Thyroid gland (tissue), 4 donors: ENCODE measurements at places on chromosomes 13 and 19.

DNA sequence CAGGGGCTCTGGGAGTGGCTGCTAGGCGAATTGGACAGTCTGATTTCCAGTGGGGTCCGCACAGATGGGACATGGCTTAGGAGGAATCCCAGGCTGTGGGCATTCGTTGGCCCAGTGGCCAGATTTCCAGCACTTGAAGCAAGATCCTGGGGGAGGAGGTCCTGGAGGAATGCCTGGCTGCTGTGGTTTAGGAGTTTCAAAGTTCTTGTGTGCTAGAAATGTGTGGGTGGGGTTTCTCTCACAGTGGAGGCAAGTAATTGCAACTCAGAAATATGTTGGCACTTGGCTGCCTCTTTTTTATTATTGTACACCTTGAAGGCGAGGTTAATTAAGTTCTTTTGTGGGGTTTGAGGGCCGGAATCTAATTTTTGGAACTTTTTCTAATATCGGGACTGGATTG lies 17.1 kb downstream of the IGFL3 start:
- H3K27ac ChIP-seq = no peak overlapping the region
- no peaks in the 10 kb centered on the region for H3K27me3 ChIP-seq
- no peak for DNase-seq
- H3K4me1 ChIP-seq = no peaks in the 10 kb centered on the region
- no peaks in the 10 kb centered on the region for H3K36me3 ChIP-seq
- no peak overlapping the region for H3K4me3 ChIP-seq

- H3K27me3 ChIP-seq = no peaks in the 10 kb centered on the region
- no peak overlapping the region for H3K27ac ChIP-seq
- peaks cover 13% of the 10 kb centered on the region for H3K4me1 ChIP-seq
- H3K4me3 ChIP-seq = no peak overlapping the region
- peak; percentile 47 for DNase-seq
- H3K36me3 ChIP-seq = no peaks in the 10 kb centered on the region
Observed at GRCh38 chr13:111216166-111216960, 101.3 kb downstream of the ARHGEF7 start.

DNA sequence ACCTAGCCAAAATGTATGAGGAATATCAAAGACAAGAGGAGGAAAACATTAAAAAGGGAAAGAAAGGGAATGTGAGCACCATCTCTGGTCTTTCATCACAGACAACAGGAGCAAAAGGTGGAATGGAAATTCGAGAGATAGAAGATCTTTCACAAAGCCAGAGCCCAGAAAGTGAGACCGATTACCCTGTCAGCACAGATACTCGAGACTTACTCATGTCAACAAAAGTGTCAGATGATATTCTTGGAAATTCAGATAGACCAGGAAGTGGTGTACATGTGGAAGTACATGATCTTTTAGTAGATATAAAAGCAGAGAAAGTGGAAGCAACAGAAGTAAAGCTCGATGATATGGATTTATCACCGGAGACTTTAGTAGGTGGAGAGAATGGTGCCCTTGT lies 217.0 kb downstream of the NBEA start:
- H3K4me1 ChIP-seq = no peaks in the 10 kb centered on the region
- DNase-seq = no peak
- no peaks in the 10 kb centered on the region for H3K36me3 ChIP-seq
- H3K4me3 ChIP-seq = no peak overlapping the region

GRCh38 chr13:24264976-24265375 lies 44.4 kb upstream of the C1QTNF9 start:
- peaks cover 34% of the 10 kb centered on the region for H3K4me1 ChIP-seq
- peak; percentile 51 for DNase-seq
- no peaks in the 10 kb centered on the region for H3K36me3 ChIP-seq
- no peak overlapping the region for H3K4me3 ChIP-seq
- H3K27me3 ChIP-seq = no peaks in the 10 kb centered on the region
- peak overlapping the region; percentile 34 for H3K27ac ChIP-seq

- H3K27me3 ChIP-seq = no peaks in the 10 kb centered on the region
- no peaks in the 10 kb centered on the region for H3K36me3 ChIP-seq
- no peaks in the 10 kb centered on the region for H3K4me1 ChIP-seq
- H3K4me3 ChIP-seq = no peak overlapping the region
- no peak for DNase-seq
- no peak overlapping the region for H3K27ac ChIP-seq
Observed at GRCh38 chr13:101455863-101456262, 3.4 kb downstream of the ITGBL1 start.

DNA sequence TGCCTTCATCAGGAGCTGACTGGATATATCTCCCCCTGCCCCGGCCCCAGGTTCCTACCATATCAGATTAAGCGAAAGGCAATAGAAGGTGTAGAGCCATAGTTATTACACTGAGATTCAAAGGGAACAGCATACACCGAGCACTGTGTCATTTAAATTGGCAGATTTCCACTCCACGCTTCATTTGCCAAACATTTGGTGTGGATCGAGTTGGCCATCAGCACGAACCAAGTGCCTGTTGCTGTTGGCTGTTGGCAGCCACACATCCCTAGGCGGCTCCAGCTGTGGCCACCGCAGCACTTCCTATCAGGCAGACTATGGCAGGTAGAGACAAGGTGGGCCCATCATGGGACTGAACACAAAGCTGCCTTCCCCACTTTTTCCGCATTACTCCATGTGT lies 115.8 kb downstream of the CCNA1 start:
- H3K27me3 ChIP-seq = no peaks in the 10 kb centered on the region
- H3K4me3 ChIP-seq = no peak overlapping the region
- H3K27ac ChIP-seq = no peak overlapping the region
- H3K36me3 ChIP-seq = no peaks in the 10 kb centered on the region
- no peaks in the 10 kb centered on the region for H3K4me1 ChIP-seq

DNA sequence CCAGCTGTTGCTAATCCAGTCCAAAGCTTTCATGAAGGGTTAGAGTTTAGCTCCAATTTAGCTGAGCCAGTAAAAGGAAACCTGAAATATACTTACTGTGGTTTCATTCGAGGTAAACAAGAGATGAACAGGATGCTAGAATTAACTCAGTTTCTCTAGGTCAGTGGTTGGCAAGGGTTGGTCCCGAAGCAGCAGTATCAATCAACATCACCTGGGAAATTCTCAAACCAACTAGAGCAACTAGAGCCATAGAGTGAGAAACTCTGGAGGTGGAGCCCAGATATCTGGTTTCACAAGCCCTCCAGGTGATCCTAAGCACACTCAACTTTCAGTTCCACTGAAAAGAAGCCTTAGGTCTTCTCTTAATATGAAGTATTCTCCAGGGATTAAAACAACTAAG lies 376.7 kb downstream of the OXGR1 start:
- no peak overlapping the region for H3K27ac ChIP-seq
- H3K4me3 ChIP-seq = no peak overlapping the region
- no peaks in the 10 kb centered on the region for H3K4me1 ChIP-seq
- DNase-seq = no peak

DNA sequence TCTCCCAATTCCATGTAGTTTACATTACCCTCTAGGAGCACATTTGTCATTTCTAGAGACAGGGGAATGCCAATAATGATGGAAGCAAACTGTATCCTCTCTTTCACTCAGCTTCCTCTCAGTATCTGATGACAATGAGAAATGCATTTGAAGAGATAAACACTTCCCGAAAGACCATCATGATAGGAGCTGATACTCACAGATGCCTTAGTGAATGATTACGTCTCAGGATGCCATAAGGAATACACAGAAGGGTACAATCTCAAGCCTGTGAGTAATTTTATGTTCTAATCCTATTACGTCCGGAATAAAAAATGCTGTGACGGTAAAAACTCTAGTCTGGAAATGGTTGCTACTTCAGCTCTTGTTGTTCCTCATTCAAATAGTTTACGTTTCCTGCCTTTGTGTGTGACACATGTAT lies 663.8 kb upstream of the MIR17HG start:
- H3K27me3 ChIP-seq = no peaks in the 10 kb centered on the region
- H3K36me3 ChIP-seq = no peaks in the 10 kb centered on the region
- H3K4me1 ChIP-seq = no peaks in the 10 kb centered on the region
- DNase-seq = no peak

GRCh38 chr13:48410199-48410598 lies 2.7 kb downstream of the LPAR6 start:
- H3K27me3 ChIP-seq = no peaks in the 10 kb centered on the region
- no peak for DNase-seq
- H3K27ac ChIP-seq = peak overlapping the region; percentile 0
- H3K4me3 ChIP-seq = peak overlapping the region; percentile 9

GRCh38 chr19:42469311-42470235 lies 26.8 kb upstream of the CXCL17 start:
- no peak overlapping the region for H3K4me3 ChIP-seq
- no peaks in the 10 kb centered on the region for H3K36me3 ChIP-seq
- peaks cover 5% of the 10 kb centered on the region for H3K4me1 ChIP-seq
- no peak for DNase-seq
- no peaks in the 10 kb centered on the region for H3K27me3 ChIP-seq

DNA sequence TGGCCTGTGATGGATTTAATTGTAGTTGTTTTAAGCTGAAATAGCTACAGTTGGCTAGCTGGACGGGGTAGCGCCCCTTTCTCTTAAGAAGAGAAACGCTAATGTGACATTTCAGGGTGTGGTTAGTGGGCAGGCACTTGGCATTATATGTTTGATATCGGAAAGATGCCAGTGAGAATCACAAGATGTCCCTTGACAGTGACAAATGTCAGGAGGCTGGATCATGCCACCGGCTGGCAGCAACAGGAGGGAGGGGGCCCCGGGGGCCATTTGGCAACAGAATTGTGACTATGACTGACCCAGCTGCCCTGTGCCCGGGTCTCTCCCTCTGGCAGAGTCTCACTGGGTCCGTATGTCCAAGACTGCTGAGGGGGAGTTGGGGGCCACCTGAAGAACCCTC lies 4.7 kb downstream of the DCAF15 start:
- peaks cover 47% of the 10 kb centered on the region for H3K36me3 ChIP-seq
- no peak overlapping the region for H3K4me3 ChIP-seq
- peaks cover 10% of the 10 kb centered on the region for H3K4me1 ChIP-seq
- H3K27me3 ChIP-seq = no peaks in the 10 kb centered on the region
- H3K27ac ChIP-seq = no peak overlapping the region

DNA sequence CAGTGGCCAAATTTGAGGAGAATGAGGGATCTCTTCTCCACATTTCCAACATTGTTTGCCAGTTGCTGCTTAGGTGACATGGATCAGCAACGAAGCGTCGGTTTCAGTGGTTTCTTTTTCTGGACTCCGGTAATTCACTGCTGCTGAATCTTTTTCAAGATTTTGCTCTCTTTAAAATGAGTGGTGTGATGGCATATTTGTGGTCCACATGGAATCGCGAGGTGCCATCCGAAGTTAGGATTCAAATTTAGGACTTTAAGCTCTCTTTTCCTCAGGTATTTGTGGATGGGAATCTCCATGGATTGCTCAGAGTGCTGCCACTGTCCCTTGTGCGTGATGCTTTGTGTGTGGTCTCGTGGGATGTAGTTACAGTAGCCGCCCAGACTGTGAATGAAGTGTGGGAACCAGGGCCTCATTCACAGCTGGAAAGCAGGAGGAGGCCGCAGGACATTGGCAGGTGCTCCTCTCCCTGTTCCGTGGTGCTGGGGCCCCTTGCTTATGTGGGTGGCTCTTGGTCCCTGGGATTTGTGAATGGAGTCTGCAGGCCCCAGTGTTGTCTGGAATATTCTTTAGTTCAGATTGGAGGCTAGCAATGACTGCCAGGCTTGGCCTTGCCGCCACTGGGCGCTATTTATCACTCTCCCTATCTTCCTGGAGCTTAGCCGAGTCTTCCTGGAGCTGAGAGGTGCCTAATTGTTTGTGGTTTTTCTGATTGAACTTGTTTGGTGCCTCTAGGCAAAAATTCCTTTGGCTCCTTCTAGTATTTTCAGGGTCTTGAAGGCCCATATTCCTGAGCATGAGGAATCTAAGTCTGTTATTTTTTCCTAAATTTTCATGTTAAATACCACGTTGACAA lies 1.5 kb downstream of the ILF3 start:
- H3K4me3 ChIP-seq = peak overlapping the region; percentile 89
- DNase-seq = no peak
- H3K4me1 ChIP-seq = peaks cover 33% of the 10 kb centered on the region

DNA sequence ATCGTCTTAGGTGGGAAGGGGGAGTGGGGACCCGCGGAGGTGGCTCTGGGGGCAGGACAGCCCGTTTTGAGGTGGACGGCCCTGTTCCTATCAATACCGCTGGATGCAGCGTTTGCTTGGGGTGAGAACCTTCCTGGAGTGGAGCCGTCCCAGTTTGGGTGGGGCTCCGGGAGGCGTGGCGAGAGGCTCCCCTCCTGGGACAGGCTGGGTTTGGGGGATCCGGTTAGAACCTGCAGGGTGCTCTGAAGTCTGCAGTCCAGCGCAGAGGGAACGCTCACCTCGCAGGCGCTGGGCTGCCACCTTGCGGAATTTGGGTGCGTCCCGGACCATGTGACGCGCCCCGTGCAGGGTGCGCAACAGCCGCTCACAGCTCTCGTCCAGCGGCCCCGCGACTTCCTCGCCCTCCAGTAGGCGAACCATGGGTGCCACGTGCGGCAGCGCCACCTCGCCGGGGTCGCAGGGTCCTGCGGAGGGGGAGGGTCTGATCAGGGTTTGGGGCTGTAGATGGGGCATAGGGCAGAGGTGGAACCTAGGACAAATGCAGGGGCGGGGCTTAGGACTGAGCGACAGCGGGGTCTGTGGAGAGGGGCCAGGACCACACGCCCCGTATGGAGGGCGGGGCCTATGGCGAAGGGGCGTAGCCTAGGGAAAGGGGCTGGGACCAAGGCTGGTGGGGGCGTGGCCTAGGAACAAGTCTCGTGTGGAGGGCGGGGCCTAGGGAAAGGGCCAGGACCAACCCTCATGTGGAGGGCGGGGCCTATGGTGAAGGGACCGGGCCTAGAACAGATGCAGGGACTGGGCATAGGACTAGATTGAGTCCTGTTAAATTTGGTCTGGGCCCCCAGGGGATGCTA lies 13.8 kb downstream of the SH2D3A start:
- H3K27ac ChIP-seq = peak overlapping the region; percentile 61
- H3K4me3 ChIP-seq = peak overlapping the region; percentile 4
- peaks cover 40% of the 10 kb centered on the region for H3K36me3 ChIP-seq
- no peaks in the 10 kb centered on the region for H3K4me1 ChIP-seq

DNA sequence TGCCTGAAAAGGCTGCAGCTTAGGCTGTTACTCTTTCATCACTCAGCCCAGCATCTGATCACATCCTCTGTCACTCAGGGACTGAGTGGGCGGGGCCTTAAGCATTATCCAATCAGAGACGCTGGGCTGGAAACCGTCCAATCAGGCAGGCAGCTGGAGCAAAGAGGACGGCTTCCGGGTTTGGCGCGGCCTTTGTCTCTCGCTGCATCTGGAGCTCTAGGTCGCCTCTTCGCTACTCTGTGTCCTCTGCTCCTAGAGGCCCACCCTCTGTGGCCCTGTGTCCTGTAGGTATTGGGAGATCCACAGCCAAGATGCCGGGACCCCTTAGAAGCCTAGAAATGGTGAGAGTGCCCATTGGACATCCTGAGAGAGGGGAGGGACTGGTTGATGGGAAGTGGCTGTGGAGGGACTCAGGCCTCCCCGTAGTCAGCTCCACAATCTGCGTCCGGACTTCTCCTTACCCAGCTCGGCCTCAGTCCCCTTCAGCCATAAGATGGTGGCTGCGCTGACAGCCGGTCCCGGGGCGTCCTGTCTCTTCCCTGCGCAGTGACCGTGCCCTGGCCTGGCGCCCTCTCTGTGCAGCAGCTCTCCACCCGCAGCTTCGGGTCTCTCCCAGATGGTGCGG lies at the start of gene ZNF486:
TSS of gene ZNF486 (plus strand) at position 195 of the 625 bp plus-strand sequence. CDS start at position 312, 117 bp downstream.
- no peaks in the 10 kb centered on the region for H3K36me3 ChIP-seq
- peaks cover 19% of the 10 kb centered on the region for H3K4me1 ChIP-seq
- peak; percentile 99 for DNase-seq
- peak within 1 kb of the TSS; percentile 83 for H3K4me3 ChIP-seq
